ENCODE measurements at places on chromosomes 3 and 15. TPM values are rescaled to one million over a fixed set of nuclear protein-coding genes. Genes with fewer than 3 reads are reported as not detected.

DNA sequence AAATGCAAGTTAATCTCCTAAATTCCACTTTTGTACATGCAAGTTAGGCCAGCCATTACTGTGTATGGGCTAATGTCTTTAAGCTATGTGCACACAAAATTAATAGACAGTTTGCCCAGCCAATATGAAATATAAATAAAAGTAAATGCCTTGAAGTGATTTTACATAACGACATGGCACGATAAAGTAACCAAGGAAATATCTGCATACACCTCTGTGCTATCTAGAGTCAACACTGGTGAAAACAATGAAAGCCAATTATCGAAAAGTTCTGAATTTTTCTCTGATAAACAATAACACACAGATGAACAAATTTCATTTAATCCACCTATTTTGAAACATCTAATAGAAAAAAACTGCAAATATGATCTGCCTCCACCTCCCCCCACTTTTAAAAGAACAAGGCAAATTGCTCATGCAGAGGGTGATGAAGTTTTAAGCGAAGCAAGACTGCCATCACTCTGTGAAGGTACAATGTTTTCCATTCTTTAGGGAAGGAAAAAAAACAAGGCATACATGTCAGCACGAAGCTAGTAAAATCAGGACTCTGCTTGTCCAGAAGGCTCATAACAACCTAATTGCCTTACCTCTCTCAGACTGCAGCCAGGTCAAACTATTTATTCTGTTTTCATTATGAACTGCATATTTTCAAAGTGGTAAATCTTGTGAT lies 317.7 kb downstream of the MECOM start:
- DNase-seq: no peak
- no peak overlapping the region for H3K4me3 ChIP-seq
- H3K27ac ChIP-seq: no peak overlapping the region
- H3K36me3 ChIP-seq: no peaks in the 10 kb centered on the region

- no peaks in the 10 kb centered on the region for H3K36me3 ChIP-seq
- DNase-seq: no peak
- H3K27ac ChIP-seq: no peak overlapping the region
- no peaks in the 10 kb centered on the region for H3K4me1 ChIP-seq
Measured at GRCh38 chr3:191813245-191813644, 352.3 kb downstream of the PYDC2 start.

DNA sequence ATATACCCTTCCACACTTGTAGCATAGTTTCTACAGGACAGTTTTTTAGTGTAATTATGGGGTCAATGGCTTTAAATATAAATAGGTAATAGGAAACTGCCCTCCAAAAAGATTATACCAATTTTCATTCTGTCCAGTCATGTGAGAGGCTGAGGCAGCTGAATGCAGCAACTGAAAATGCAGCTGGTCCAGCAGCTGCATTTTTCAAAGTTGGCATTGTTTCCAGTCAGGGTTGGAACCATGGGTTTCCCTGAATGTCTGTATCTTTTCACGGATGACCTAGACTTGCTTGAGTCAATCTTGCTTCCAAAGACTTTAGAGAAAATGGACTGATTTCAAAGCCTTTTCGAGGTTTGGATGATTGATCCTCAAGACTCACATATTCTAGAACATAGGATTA lies 9.9 kb upstream of the KNL1 start:
- no peaks in the 10 kb centered on the region for H3K36me3 ChIP-seq
- peaks cover 3% of the 10 kb centered on the region for H3K27me3 ChIP-seq
- H3K27ac ChIP-seq: no peak overlapping the region
- no peak overlapping the region for H3K4me3 ChIP-seq

GRCh38 chr15:40409366-40409765 lies 3.8 kb downstream of the IVD start:
- H3K4me3 ChIP-seq: no peak overlapping the region
- H3K4me1 ChIP-seq: peaks cover 42% of the 10 kb centered on the region
- no peaks in the 10 kb centered on the region for H3K27me3 ChIP-seq
- no peak for DNase-seq

FBXO40 gene
- total RNA-seq: not detected

- peaks cover 9% of the 10 kb centered on the region for H3K27me3 ChIP-seq
- no peak overlapping the region for H3K27ac ChIP-seq
- no peak overlapping the region for H3K4me3 ChIP-seq
- DNase-seq: no peak
- H3K4me1 ChIP-seq: peaks cover 14% of the 10 kb centered on the region
Measured at GRCh38 chr3:134057654-134058110, 28.0 kb upstream of the SLCO2A1 start.

- H3K36me3 ChIP-seq: peaks cover 2% of the 10 kb centered on the region
- H3K27me3 ChIP-seq: peaks cover 51% of the 10 kb centered on the region
- DNase-seq: no peak
- no peak overlapping the region for H3K27ac ChIP-seq
Measured at GRCh38 chr3:169144731-169145130, 518.8 kb downstream of the MECOM start.

PAK6 gene
- 1.4 TPM for total RNA-seq

ZNF860 gene
- not detected for total RNA-seq

DNA sequence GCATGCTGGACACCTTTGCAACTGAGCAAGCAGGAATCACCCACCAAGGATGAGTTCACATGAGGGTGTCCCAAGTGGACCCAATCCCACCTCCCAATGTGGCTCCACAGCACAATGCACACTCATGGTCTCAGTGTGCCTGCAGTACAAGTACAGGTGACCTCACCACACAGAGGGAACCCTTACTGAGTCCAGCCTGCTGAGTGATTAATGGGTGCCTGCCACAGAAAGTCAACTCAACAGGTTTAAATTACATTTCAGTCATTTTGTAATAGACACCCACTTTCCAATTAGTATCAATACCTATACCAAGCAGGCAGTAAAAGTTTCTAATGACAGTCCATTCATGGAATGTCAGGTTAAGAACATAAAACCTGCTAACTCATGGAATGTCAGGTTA lies 59.5 kb downstream of the HERC2 start:
- peaks cover 17% of the 10 kb centered on the region for H3K36me3 ChIP-seq
- H3K4me3 ChIP-seq: no peak overlapping the region
- no peaks in the 10 kb centered on the region for H3K27me3 ChIP-seq
- no peak for DNase-seq
- no peak overlapping the region for H3K27ac ChIP-seq
- no peaks in the 10 kb centered on the region for H3K4me1 ChIP-seq
